ENCODE measurements at places on chromosomes 7 and 10.

GRCh38 chr10:11335167-11335652, 276.2 kb downstream of the USP6NL start:
- no peak for DNase-seq

- DNase-seq = peak; percentile 83
Observed at GRCh38 chr7:28411876-28412662, at the start of gene CREB5. Gene CREB5, plus strand, starts transcription at chr7:28412518. Its CDS starts 397 bp downstream, at chr7:28412915.

- DNase-seq = no peak
Observed at GRCh38 chr10:59126261-59126660, 50.2 kb upstream of the PHYHIPL start.

- DNase-seq = no peak
Observed at GRCh38 chr7:145030754-145031153, 194.9 kb upstream of the TPK1 start.

GRCh38 chr7:68623030-68623429, 975.2 kb upstream of the AUTS2 start:
- no peak for DNase-seq

DNA sequence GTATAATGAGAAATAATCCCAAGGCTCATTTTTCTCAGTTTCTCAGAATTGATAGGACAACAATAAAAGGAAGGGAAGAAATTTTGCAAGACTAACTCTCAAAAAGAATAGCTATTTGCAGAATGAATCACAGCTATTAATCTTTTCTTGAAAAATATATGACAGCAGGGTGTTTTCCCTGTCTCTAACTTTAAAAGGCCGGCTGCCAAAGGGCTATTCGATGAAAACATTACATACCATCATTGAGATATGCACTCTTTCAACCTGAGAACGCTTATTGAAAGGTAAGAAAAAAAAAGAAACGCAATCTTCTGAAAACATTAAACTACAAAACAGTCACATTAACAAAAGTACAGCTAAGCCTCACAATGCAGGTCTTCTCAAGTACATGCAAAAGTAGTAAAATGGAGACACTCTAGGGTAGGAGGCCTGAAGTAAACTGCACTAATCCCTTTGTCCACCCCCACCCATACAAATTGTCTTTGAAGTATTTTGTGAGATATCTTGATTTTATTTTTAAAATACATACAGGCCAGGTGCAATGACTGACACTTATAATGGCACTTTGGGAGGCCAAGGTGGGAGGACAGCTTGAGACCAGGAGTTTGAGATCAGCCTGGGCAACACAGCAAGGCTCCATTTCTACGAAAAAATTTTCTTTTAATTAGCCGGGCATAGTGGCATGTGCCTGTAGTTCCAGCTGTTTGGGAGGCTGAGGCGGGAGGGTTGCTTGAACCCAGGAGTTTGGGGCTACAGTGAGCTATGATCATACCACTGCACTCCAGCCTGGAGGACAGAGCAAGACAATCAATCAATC, 83.0 kb downstream of the PARD3 start:
- no peak for DNase-seq

GRCh38 chr7:135930565-135931461, 46.3 kb downstream of the MTPN start:
- DNase-seq = no peak

- no peak for DNase-seq
Observed at GRCh38 chr10:67011480-67011879, 85.6 kb downstream of the LRRTM3 start.

- DNase-seq = no peak
Observed at GRCh38 chr7:116165717-116166116, 44.6 kb upstream of the TES start.

GRCh38 chr10:100267239-100268104, at the start of gene CWF19L1:
Gene CWF19L1, minus strand, starts transcription at chr10:100267638. Its CDS starts 45 bp downstream, at chr10:100267593.
- DNase-seq = peak; percentile 95

GRCh38 chr10:100245484-100246220, 16.3 kb upstream of the CHUK start:
- DNase-seq = no peak

- no peak for DNase-seq
Observed at GRCh38 chr10:97687785-97688781, 1.0 kb upstream of the AVPI1 start.

DNA sequence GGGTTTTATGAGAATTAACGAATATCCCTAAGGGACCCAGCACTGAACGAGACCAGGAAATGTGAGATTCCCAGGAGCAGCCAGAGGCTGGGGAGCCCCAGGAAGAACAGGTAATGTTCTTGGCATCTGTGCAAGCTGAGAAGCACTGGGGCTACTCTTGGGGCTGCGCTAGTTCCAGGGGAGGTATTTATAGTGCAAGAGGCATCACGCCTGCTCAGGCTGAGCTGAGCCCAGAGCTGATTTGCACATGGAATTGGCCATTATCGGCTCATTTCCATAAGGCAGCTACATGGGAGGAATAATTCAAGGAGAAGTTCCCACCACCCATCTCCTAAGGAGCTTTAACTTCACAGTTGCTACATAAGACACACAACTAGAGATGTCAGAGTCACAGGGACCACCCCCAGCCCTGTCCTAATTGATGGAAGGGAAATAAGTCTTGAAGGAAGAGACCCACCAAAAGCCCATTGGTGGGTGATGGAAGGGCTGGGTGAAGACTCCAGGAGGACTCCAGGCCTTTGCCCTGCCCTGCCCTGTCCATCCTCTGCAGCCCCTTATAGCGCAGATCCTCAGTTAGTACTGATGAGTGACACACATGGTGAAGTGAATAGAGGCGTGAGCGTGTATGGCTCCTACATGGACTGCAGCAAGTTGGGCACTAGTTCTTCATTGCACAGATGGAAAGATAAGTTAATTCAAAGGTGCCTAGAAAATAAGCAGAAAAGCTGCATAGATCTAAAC, 178.9 kb downstream of the GRID1 start:
- no peak for DNase-seq

GRCh38 chr10:61617180-61617579, 45.5 kb upstream of the CABCOCO1 start:
- DNase-seq = no peak

DNA sequence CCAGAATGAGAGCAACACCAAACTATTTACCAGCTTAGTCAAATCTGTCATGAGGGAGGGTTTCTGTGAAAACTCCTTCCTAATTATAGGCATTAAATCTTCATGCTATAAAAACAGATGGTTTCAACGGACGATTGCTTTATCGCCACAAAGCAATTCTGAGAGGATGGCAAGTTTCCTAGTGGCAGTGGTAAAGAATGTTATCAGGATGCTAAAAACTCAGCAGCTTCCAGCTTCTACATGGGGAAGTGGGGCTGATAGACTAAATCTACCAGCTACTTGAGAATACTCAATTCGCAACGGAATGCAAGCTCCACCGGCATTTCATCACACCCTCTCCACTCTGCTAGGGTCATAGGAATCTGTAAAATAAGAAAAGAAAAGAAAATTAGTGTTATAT, 41.8 kb downstream of the JCAD start:
- no peak for DNase-seq

DNA sequence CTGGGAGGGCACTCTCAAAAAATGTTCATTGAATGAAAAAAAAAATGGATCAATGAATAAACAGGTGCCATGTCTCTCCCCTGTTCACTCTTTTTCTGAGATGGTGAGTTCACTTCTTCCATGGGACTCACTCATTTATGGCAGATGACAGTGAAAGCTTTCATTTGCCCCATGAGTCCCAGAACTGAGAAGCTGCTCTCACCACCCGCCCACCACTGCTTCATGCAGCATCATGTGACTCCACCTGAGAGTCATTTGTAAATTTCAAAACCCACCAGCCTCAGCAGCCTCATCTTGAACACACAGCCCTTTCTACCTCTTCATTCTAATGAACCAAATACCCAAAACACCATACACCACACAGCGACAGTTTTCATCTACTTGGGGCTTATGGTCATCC, 64.9 kb downstream of the SCRN1 start:
- no peak for DNase-seq

DNA sequence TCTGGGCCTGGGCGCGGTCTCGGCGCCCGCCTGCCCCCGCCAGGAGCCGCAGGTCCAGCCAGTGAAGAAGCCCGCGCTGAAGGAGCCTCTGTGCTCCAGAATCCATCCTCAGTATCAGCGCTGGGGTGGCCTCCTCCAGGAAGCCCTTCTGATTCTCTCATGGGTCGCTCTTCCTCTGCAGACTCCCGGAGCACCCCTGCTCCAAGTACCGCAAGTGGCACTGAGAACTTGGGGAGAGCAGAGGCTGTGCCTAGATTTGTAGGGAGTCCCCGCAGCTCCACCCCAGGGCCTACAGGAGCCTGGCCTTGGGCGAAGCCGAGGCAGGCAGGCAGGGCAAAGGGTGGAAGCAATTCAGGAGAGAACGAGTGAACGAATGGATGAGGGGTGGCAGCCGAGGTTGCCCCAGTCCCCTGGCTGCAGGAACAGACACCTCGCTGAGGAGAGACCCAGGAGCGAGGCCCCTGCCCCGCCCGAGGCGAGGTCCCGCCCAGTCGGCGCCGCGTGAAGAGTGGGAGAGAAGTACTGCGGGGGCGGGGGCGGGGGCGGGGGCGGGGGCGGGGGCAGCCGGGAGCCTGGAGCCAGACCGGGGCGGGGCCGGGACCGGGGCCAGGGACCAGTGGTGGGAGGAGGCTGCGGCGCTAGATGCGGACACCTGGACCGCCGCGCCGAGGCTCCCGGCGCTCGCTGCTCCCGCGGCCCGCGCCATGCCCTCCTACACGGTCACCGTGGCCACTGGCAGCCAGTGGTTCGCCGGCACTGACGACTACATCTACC, at the start of gene ALOX5:
TSS of gene ALOX5 (plus strand) at position 641 of the 774 bp plus-strand sequence. CDS start at position 705, 64 bp downstream.
- peak; percentile 51 for DNase-seq

DNA sequence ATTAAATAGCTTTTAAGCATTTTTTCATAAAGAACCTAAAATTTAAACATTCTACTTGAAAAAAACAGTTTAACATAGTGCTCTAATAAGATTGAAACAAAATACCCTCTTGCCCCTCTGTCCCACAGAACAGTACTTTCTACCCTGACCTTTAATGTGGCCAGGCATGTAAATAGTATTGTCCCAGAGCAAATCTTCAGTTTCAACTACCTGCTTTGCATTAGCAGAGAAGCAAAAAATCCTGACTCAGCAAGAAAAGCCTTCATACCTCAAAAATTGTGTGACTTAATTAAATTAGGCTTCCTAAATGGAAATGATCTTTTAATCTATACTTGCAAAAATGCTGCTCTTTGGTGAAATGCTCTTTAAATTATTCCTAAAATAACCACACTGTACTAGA, 237.4 kb upstream of the AOAH start:
- no peak for DNase-seq

DNA sequence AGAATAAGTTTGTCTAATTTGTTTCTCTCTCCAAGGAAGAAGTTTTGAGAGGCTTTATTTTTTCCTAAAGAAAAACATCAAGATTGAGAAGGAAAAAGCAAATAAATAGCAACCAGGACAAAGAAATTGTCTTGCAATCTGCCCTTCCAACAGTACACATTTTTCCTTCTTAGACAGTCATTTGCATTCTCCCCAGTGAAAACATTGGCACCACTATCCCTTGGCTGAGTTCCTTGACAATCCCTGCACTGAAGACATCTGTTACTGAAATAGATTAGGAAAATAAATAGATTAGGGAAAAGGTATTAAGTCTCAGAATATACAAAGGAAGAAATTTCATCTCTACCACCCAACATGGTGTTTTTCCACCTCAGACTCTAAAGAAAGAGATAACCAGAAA, 12.2 kb upstream of the TMEM243 start:
- no peak for DNase-seq

- DNase-seq = no peak
Observed at GRCh38 chr7:114939484-114940097, 17.7 kb downstream of the MDFIC start.

DNA sequence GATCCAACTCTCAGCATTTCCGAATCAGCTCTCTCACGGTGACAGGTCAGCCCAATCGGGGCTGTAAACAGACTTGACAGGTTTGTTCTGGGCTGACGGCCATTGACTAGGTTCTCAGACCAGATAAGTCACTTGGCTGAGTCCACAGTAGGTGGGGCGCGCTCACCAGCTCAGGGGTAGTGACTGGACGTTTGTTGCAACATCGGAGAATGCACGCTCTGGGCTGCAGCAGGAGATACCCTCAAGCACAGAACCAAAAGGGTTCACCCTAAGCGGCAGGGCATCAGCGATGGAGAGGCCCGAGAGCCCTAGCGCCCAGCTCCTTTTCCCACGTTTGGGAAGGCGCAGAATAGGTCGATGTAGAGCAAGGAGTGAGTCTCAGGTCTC, 1.8 kb downstream of the KLLN start:
- no peak for DNase-seq

DNA sequence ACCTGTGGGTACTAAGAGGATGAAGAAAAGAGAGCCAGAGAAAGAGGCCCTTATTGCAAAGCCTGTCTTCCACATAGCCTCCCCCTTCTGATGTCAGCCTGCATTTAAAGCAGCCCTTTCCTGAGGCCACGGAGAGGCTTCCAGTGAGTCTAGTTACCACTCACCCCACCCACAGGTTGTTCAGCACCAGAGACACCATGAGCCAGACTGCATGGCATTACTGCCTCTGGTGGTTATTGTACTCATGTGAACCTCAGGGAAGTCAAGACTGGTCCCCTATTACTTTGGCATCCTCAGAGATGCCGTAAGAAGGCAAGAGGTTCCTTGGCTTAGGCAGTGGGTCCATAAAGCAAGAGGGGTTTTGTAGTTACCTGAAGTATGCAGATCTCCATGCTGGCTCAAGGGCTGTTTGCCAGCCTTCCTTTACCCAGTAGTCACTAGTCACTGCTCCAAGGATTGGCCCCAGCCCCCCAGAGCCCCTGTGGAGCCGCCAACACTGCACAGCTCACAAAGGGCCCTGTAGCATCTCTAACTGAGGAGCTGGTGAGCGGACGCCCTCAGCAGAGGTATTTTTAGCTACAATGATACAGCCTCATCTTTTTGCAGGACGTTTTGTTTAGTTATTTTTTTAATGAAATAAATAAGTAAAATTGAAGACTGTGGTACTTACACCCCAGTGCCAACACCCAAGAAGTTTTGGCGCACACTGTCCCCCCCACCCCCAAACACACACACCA, 20.7 kb downstream of the LRRC4 start:
- no peak for DNase-seq

DNA sequence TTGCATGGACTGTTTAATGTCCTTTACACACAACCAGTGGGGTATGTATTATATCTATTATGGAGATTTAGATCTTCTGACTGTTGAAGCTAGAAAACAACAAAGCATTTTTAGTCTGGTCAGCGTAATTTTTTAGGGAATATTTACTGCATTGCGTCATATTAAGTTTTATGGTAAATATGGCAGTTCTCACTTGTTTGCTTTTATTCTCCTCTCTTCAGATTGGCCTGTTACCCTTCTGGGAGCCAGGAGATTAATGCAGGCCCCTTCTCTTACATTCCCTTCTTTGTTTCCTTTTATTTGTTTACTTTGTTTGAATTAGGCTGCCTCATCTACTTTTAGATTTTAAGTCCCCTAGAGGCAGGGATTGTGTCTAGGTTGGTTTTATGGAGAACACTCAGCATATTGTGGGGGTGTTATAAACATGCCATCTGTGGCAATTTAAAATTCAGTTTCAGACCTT, 13.8 kb downstream of the UBE2D1 start:
- no peak for DNase-seq

Measured in eye (tissue), 1 donor.